HuH-7 (cell line): ENCODE measurements at places on chromosomes 1 and 21.

DNA sequence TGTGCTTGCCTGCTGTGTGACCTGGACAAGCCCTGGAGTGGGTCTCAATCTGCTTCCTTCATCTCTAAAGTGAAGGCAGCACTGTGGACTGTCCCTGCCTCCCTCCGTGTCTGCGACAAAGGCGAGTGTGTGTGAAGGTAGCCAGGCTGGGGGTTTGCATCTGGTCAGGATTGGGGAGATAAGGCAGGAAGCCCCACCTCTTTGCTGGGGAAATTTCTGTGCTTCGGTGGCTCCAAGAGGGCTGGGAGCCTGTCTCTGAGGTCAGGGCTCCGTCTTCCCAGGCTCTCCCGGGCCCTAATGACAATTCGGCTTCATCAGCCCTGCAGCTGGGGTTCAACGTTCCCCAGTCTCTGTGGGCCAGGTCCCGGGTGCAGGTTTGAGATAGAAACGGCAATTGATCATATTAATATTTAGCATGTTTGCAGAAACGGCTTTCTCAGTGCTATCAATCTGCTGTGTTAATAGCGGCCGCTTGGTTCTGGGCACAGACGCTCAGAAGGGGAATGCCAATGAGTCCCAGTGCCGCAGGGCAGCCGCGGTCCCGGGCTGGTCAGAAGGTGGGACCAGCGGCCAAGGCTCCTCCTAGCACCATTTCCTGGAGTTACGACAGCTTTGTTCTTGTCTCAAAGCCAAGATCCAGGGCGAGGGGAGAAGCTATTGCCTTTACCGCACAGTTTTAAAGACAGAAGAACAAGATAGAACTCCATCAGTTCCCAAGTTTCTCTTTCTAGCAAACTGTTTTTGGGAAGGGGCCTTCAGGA lies 105.7 kb downstream of the PRDM16 start:
- DNase-seq, result no peak

GRCh38 chr21:15330872-15331271 lies 266.1 kb upstream of the NRIP1 start:
- DNase-seq, result no peak

DNA sequence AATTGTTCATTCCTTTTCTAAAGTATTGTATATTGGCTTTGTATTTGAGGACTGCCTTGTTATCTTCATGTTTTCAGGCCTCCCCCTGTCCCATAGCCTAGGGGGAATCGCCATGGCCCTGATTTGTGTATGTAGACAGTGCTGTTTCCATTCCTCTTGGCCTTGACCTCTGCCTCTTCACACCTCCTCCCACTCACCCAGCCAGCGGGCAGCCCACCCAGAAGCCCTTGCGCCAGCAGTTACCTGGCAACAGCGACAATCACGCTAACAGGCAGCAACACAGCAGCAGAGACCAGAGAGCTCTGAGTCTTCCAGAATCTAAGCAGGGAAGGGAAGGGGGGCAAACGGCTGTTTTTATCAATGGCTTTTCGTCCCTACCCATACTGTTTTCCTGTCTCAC lies 50.0 kb upstream of the NPL start:
- DNase-seq, result no peak

DNA sequence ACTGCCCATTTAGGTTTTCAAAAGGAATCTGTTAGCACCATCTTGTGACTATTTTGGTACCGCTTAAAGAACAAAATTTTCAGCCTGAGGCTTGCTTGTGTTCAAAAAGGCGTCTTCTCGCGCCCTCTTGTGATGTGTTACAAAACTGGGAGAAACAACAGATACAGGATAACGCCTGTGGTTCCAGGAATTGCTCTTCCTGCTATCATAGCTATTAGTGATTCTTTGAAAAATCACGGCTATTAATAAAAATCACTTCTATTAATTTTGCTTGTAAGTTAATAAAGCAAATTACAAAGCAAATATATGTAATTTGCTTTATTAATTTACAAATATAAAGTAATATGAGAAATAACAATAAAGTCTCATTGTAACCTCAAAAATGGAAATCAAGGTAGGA lies 82.2 kb upstream of the ABCD3 start:
- DNase-seq, result no peak

GRCh38 chr1:186079084-186079684 lies 295.9 kb downstream of the TPR start:
- DNase-seq, result no peak

- DNase-seq, result no peak
Observed at GRCh38 chr1:240562111-240562590, 49.8 kb downstream of the GREM2 start.

GRCh38 chr21:45945066-45945867 lies 36.3 kb upstream of the COL6A1 start:
- no peak for DNase-seq
